Cerebellar nuclear complex (tissue), 1 donor: ENCODE measurements at places on chromosomes 11 and 22.

GRCh38 chr11:84420271-84420670, 1134.1 kb upstream of the CCDC90B start:
- no peak for DNase-seq

- DNase-seq: no peak
Observed at GRCh38 chr11:30479899-30480298, 106.3 kb downstream of the MPPED2 start.

DNA sequence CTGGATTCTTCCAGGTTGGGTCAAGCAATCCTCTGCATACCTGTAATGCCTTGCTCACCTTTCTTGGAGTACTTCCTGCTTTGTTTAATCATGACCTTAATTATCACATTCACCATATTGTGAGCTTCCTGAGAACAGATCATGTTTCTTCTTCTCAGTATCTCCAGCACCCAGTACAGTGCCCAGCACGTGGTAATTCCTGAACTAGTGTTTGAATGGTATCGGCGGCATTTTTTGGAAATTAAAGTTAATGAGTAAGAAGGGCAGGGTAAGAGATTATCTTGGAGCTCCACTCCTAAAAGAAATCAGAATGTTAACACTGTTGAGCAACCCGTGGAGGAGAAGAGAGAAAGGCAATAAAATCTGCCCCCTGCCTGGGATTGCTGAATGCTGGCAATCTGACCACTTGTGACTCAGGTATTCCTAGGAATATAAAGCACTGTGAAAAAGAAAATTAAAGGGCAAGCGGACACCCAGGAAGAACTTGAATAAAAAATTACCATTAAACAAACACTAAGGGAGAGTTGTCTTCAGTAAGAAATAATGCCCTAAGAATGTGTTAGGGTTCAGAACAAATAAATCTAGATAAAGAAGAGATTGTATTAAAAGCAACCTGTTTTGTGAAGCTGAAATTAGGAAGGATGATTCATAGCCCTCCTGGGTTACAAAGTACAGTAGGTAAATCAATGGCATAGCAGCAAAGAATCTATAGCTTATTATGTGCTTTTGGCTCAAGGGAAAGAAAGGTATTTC, 92.9 kb downstream of the PDHX start:
- no peak for DNase-seq

DNA sequence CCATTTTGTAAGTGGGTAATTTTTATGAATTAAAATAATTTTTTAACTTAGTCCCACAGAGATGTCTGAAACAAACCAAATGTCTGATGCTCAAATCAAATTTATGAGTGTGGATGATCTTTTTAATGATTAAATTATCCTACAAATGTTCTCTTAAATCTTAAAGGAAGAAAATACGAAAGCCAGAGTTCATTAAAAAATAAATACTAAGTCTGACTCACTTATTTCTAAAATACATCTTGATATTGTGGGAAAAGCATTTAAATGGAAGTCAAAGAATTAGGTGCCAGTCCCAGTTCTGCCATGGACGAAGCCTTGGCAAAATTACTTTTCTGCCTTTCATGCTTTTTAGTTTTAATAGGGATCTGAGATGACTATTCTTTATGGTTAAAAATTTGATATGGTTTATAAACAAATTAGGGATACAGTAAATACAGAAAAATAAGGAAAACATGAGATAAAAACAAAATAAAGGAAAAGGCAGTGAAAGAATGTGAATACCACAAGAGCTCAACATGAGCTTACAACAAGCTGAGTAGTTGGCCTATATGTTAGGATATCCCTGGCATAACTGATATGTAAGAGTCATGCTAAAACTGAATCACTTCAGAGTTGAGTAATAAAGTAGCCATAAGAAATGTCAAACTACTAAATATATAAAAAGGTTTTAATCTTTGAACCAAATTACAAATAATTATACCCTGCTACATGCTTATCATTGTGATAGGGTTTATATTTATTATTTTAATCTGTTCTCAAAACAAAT, 9.2 kb downstream of the CCDC34 start:
- DNase-seq: no peak

- DNase-seq: no peak
Observed at GRCh38 chr22:19880786-19881569, 26.3 kb upstream of the GNB1L start.

- DNase-seq: no peak
Observed at GRCh38 chr11:26743622-26744021, 21.8 kb upstream of the SLC5A12 start.

GRCh38 chr11:19849107-19849789, 136.6 kb downstream of the NAV2 start:
- DNase-seq: no peak

GRCh38 chr11:71542879-71543777, 5.1 kb upstream of the KRTAP5-9 start:
- no peak for DNase-seq
